ENCODE measurements at places on chromosomes 3 and 15. TPM values are rescaled to one million over a fixed set of nuclear protein-coding genes. Genes with fewer than 3 reads are reported as not detected.
A peak's percentile ranks its signal among the peaks of the same experiment; 100 is the strongest.

- DNase-seq = no peak
These were observed 274.4 kb upstream of the LYSMD4 start for GRCh38 chr15:100007609-100008008.

FBXW12 gene
- not detected for polyA plus RNA-seq

- DNase-seq = no peak
These were observed 85.5 kb upstream of the LRTM1 start for GRCh38 chr3:55013145-55013925.

GRCh38 chr3:53166781-53167291 lies 5.8 kb downstream of the PRKCD start:
- DNase-seq = no peak

DNA sequence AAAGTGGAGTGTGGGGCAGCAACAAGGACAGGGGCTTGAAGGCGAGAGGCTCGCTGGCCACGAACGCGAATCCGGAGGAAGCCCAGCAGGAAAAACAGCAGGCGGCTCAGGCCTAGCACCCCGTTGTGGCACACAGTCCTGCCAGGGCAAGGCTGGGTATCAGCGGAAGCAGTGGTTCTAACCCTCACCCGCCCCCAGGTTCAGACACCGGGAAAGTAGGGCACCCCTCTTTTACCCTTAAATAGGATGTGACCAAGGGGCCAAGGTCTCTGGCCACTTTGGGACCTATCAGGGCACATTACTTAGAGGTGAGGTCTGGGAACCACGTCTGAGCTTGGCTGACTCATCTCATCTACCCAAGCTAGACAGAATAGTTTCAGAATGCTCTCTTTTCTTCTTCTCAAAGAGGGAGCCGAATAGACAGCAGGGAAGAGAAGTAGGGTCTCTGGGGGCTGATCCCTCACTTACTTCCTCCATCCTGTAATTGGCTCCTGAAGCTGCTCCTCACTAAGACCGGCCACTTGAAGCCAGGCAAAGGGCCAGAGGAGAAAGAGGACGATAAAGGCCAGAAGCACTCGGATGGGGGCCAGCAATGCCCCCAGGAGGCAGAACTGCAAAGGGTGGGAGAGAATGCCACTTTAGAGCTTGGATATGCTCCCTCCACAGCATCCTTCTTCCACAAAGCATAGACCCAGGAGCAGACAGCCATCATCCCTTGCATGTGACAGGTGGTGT lies 1.7 kb downstream of the LPCAT4 start:
- DNase-seq = no peak

ADAMTS7 gene
- polyA plus RNA-seq = 0.42 TPM

PEX11A gene
- polyA plus RNA-seq = 4.2 TPM

DNA sequence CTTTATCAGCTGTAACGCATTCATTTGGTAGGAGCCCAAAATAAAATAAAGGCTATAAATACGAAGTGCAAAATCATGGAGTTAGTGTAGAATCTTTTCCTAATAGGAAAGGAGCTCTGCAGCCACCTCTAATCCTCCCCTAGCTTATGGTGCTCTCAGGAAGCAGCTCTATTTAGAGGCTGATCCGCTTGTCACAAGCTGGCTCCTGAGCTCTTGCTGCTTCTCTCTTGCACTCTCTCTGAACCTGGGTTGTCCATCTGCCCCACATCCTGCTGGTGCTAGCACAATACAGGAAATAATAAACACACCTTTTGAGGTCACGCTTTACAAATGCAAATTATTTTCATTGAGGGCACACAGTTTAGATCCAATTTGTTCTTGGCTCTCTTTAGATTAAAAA lies 37.3 kb upstream of the BFSP2 start:
- no peak for DNase-seq

HRG gene
- polyA plus RNA-seq = not detected

DNA sequence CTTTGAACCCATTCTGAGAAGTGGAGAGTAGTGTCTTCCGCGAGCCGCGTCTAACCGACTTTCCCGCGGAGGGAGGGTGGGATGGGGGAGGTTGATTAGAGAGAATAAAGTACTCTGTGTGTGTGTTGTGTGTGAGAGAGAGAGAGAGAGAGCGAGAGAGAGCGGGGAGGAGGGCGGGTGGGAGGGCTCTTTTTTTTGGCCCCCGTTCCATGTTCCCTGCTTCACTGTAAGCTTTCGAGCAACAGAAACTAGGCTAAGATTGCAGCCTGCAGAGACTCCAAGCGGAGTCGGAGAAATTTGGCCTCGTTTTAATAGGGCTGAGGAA lies 1.6 kb upstream of the MEIS2 start:
- no peak for DNase-seq

TGM4 gene
- 0.83 TPM for polyA plus RNA-seq

GRCh38 chr3:137709011-137709601 lies 55.0 kb upstream of the SOX14 start:
- no peak for DNase-seq

DNA sequence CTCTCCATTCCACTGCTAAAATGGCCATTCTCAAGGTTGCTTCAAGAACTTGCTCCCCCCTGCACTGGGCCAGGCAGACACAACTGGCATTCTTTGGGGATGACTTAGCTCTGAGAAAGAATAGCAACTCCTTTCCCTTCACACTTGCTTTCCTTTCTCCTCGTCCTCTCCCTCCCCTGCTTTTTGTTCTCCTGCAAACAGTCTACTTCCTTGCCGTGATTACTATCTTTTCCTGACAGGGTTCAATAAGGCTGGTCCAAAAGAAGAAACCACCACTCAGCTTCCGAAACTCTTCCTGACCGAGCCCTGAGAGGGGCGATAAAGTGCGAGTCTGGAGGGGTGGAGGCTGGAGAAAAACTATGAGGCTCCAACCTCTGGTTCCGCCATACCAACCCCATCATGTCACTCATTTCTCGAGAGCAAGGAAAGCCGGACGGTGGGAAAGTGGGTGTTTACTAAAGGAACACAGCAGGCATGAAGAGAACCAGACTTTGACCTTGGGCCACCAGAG lies 5.0 kb downstream of the AMOTL2 start:
- DNase-seq = no peak

DNA sequence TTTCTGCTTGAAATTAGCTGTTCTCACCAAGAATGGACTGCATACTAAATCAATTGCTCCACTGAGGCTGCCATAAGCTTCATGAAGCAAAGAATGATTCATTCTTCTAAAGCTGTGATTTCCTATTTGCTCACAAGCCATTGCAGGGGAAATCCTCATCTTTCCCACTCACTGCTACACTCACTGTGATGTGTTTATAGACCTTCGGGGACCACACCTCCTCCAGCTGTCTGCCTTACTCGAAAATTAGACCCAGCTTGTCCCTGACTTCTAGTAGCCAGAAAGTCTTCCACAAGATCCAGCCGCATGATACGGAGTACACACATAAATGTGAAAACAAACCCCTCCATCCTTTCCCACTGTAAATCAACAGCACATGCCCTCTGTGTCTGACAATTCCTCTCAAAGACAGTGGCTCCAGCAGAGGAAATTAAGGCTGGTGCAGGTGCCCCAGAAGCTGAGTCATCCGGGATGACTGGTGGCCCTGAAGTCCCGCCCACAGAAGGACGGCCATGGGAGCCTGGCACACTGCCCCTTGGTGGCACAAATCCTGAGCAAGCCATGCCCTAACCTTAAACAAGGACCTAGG lies 172.0 kb downstream of the STT3B start:
- DNase-seq = peak; percentile 58

ACP3 gene
- 0.12 TPM for polyA plus RNA-seq
